ENCODE measurements at places on chromosomes 5 and 9.
A peak's percentile ranks its signal among the peaks of the same experiment; 100 is the strongest.

- DNase-seq = no peak
These were observed 70.2 kb downstream of the PRUNE2 start for GRCh38 chr9:76835571-76836283.

- DNase-seq = no peak
These were observed 6.7 kb upstream of the OR1N2 start for GRCh38 chr9:122546196-122546595.

DNA sequence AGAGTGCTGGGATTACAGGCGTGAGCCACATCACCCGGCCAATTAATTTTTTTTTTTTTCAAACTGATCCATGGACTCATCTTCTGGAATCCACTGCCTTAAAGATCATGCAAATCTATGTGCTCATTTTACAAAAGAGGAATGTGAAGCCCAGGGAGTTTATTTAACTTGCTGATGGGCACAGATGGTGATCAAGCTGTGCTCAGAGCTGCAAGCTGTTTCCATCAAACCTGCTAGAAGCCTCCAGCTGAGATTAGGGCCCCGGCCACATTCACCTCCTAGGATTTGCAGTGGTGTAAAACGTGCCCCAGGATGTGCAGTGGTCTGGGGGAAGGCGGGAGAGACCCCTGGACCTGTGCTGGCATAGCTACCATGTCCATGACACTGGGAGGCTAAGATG is 56.1 kb upstream of the TUT7 start:
- DNase-seq = peak; percentile 50

DNA sequence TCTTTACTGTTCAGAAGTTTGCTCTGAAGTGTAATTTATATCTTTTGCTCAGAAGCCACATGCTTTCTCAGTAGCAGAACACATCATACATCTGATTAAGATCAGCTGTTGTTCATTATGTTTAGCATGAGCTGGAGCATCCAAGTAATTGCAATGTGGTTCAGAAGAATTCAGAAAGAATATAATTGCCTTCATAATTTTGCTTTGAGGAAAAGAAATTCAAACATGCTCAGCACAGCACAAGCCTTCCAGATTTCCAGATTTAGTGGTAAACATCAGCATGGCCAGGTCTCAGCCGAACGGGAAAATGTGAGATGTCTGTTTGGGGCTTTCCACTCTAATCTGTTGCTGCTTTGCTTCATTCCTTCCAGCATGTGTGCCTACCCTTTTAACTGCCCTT is 65.9 kb downstream of the ITGA1 start:
- DNase-seq = no peak

DNA sequence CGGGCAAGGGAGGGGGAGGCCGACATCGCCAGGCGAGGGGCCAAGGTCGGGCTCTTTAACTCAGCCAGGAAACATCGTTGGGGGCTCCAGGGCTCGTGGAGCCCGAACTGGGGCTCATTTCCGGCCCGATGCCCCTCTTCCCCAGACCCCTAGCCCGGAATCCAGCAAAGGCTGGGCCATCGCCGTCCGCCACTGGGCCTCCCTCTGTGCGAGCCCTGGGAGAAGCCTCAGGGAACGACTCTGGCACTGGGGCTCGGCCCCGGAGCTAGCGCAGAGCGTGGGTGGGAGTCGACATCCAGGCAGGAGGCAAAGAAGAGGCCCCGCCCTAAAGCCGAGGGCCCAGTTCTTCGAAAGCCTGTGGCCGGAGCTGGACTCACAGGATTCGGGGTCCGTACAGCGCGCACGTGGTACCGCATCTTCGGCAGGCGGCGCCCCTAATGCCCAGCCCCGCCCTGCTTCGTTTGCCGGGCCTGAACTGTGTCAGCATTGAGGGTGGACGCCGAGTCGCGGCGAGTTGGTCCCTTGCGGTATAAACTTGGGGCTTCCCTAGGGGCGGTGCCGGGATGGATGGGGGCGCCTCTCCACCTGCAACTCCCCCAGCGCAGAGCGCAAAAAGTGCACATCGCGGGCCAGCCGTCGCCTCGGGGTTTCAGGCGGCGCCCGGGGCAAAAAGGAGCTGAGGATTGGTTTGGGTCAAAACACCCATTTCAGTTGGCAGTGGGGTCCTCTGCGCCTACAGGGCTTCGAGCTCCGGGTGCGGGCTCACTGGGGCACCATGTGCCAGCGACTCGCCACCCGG is 3.6 kb upstream of the PAX5 start:
- no peak for DNase-seq

DNA sequence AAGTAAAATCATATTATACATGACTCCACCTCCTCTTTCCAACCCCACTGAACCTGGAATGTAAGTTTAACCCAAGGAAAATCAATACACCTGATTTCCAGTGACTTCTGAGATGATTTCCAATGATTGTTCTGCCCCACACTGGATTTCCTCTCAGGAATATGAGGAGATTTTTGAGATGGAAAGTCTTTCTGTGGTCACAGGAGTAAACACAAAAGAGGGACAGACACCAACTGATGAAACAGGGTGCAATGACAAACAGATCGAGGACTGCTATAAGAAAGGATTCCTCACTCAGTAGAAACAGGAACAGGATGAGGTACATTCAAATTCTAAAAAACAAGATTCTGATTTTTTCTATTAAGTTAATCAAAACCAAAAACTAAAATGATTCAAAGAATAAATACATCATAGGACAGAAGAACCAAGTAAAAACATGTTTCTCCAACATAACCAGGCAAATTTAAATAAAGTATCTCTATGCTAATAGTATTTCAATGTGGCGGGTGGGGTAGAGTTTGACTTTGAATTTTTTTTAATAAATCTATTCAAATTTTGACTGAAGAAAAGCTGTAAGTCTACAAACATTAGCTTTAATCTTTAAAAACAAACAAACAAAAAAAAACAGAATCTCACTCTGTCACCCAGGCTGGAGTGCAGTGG is 42.1 kb downstream of the DTWD2 start:
- no peak for DNase-seq

DNA sequence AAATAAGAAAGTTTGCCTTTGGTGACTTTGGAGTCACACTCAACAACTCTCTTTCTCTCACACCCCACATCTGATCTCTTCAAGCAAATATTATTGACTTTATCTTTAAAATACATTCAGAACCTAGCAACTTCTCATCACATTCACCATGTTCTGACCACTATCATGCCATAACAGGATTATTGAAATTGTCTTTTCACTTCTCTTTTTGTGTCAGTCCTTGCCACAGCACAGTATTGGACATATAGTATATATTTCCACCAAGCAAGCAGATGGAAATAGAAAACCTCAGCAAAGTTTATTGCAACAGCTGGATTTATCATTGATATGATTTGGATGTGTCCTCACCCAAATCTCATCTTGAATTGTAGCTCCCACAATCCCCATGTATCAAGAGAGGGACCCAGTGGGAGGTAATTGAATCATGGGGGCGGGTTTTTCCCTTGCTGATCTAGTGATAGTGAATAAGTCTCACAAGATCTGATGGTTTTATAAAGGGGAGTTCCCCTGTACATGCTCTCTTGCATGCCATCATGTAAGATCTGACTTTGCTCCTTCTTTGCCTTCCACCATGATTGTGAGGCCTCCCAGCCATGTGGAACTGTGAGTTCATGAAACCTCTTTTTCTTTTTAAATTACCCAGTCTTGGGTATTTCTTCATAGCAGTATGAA is 26.9 kb upstream of the ITGA1 start:
- DNase-seq = no peak

GRCh38 chr5:3854188-3854821 is 258.7 kb downstream of the IRX1 start:
- no peak for DNase-seq

DNA sequence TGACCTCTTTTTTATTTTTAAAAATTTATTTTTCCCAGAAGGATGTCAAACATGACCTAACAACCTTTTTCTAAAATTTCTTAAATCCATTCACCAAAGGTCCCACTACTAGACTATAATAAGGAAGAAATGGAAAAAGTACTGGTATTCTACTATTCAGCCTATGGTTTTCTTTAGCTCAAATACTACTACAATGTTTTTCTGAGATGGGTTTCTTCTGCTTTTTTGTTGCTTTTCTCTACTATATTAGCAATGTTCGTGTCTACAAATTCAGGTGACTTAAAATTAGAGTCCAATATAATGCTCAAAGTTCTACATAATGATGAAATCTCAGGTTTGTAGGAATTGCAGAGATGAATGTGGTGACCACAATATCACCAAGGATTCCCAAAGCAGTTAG is 7.9 kb downstream of the ERP44 start:
- no peak for DNase-seq

DNA sequence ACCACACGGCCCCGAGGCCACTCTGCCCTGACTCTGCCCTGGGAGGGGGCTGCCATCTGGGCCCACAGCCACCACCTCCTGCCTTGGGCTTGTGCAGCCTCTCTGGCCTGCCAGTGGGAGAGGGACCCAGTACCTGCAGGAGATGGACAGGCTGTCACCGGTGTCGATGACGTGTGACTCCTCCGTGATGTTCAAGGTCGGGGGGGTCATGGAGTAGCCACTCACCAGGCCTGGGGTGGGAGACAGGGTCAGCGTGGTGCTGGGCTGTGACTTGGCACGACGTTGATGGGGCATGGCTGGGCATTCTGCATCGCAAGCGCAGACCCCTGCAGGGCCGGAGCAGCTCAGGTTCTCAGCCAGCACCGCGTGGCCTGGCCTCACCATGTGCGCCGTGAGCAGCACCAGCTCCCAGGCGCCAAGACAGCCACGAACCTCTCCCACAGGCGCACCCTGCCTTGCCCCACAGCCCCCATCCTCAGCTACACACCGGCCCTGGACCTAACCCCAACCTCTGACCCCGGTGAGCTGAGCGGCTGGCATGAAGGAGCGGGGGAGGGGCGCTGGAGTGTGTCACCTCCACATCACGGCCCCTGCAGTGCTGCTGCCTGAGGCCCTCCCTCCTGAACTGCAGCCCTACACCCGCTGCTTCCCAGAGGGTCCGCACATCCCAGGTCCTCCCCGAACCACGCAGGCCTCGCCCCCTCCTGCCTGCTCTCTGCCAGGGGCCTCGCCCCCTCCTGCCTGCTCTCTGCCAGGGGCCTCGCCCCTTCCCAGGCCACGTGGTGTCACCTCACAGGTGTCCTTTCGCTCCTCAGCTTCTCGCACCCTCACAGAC is 17.6 kb downstream of the FLT4 start:
- DNase-seq = no peak

DNA sequence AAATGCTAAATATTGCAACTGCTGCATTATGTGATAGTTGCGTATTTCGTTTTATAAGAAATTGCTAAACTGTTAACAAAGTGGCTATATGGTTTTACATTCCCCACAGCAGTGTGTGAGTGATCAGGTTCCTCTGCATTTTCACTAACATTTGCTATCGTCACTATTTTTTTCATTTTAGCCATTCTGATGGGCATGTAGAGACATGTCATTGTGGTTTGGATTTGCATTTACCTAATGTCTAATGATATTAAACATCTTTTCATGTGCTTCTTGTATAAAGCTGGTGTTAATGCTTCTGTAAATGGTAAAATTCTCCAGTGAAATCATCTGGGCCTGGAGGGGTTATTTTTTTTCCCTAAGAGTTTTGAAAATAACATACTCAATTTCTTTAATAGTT is 61.6 kb downstream of the ERCC6L2 start:
- DNase-seq = no peak

DNA sequence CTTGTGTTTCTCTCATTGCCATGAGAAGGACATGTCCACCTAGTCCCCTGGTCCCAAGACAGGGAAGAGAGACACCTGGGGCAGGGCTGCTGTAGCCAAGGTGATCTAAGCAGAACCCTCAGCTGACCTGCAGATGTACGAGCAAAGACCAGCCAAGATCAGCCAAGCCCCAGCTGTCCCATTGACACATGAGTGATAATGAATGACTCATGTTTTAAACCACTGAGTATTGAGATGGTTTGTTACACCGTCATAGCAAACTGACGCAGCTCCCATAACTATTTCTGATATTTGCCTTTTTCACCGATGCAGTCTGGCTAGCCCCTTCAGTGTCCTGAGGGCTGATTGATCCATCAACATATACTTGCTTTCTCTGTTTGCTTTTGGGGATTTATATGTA is 6.7 kb downstream of the OR1K1 start:
- no peak for DNase-seq

DNA sequence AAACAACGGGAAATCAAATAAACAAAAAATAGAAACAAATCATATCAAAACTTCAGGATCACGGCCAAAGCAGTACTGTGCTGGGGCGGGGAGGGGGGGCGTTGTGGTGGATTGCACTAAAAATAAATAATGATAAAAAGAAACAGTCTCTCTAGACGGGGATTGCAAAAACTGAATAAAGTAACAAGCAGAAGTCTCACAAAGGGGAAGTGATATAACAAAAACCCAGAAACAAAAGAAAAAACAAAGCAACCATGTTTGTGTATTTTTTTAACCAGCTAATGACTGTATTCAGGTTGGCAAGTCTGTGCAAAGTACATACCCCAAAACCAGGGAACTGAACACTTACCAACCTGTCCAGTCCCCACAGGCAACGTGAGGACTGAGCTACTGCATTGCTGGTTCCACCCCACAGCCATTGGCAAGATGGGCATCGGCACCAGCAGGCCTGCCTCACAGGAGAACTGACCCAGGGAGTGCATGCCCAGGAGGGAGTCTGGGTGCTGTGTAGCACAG is 24.1 kb downstream of the BICD2 start:
- no peak for DNase-seq

DNA sequence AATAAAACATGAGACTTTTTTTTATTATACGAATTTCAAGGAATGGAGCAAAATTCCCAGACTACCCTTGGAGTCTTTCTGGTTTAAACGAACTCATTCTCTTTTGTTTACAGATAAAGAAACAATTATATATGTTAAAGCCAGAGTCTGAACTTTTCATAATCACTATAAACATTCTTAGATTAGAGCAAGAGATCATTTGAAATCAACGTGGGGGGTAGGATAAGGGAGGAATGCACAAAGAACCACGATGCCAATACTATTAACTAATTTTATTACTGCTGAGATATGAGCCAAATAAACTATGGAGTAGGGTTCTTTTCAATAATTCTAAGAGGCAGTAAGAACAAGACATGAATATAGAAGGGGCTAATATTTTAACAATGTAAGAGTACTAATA is 148.0 kb upstream of the FREM1 start:
- no peak for DNase-seq

- no peak for DNase-seq
These were observed 2.7 kb downstream of the PRDM12 start for GRCh38 chr9:130667120-130667435.

DNA sequence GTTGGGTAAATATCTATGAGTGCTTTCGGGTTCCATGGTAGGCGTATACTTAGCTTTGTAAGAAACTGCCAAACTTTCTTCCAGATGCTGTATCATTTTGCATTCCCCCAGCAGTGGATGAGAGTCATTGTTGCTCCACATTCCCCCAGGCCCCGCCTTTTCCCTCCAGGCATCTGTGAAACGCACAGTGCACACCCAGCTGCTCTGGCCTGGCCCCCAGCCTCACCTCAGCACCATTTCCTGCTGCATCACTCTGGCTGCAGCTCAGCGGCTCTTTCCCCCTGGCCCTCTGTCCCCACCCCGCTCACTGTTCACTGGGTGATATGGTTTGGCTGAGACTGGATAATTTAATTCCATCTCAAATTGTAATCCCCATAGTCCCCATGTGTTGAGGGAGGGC is 76.6 kb upstream of the SPTLC1 start:
- no peak for DNase-seq

GRCh38 chr5:119274767-119275130 is 81.1 kb upstream of the TNFAIP8 start:
- no peak for DNase-seq
